ENCODE measurements at places on chromosomes 16 and 17.

GRCh38 chr17:43655693-43656255 is 5.9 kb downstream of the MEOX1 start:
- no peak for DNase-seq

GRCh38 chr17:62105357-62105756 is 40.3 kb upstream of the MED13 start:
- DNase-seq, result no peak

GRCh38 chr17:45428050-45428617 is 4.5 kb downstream of the ARHGAP27 start:
- no peak for DNase-seq

DNA sequence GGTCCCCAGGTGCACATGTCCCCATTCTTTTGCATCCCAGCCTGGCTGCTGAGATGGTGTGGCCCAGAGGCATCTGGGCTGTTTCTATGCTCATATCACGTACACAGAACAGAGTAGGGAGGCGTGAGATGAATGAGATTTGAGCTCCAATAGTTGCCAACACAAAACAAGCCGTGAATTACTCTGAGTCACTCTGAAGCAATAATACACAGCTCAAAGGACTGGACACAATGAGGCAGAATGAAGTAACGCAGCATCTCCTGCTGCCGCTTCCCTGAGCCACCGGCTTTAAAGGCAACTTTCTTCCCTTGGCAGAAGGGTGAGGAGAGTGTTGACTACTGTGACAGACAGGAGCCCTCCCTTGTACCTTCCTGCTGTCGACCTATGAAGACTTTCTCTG is 33.9 kb upstream of the CLEC18B start:
- DNase-seq, result no peak

- no peak for DNase-seq
Observed at GRCh38 chr16:55018881-55019280, 88.2 kb downstream of the IRX5 start.

DNA sequence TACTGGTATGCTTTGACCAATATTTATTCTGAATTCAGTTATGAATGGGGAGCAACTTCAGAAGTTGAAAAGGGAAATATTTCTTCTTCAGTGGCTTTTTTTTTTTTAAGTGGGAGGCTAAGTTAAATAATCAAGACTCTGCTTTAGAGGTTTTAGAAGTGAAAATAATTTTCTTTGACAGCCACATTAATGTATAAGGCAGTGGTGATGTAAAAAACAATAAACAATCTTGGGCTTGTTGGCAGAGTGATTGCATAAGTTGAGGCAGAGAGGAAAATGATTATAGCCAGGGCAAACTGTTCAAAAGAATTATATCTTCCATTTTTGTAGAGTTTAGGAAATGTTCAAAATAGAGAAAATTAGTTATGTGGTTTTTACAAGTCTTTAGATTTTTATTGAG is 5.4 kb upstream of the KRT12 start:
- DNase-seq, result no peak

DNA sequence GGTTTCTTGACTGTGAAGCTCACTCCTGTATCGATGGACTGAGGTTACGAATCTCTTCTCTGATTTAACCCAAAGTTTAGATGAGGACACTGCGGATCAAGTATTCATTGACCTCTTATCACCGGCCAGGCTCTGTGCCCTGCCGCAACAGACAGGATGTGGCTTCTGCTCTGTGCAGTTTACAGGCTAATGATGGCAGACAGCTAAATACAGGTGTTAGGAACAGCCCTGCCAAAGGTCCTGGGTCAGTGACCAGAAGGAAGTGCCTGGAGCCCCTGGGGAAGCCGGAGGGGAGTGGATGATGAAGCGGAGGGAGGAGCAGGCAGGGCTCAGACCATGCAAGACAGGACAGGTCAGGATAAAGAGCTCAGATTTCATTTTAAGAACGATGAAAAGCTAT is 44.4 kb downstream of the HAPSTR1 start:
- no peak for DNase-seq

GRCh38 chr17:75625813-75626486 is 7.3 kb upstream of the SMIM5 start:
- DNase-seq, result no peak

DNA sequence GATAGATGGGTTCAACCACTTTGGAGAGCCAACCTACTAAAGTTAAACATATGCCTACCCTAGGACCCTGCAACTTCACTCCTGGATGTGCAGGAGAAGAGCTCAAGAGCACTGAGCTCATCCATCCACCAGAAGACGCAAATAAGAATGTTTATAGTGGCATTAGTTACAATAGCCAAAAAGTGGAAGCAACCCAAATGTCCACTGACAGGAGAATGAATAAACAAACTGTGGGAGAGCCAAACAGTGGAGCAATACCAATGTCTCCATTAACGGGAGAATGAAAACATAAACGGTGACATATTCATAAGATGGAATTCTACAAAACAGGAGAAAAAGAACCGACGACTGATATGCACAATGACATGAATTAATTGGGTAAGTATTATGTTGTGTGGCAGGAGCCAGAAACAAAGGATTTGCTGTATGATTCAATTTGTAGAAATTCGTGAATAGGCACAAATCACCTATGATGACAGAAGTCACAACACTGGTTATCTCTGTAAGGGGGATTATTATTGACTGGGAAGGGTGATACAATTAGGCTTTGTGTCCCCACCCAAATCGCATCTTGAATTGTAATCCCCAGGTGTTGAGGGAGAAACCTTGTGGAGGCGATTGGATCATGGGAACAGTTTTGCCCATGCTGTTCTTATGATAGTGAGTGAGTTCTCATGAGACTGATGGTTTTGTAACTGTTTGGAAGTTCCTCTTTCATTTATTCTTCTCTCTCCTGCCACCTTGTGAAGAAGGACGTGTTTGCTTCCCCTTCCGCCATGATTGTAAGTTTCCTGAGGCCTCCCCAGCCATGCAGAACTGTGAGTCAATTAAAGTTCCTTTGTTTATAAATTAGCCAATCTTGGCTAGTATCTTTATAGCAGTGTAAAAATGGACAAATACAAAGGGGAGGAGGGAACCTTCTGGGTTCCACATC is 57.9 kb upstream of the PLCG2 start:
- DNase-seq, result no peak

GRCh38 chr17:3727041-3727440 is 3.3 kb downstream of the HASPIN start:
- no peak for DNase-seq

GRCh38 chr17:31269036-31269577 is 27.9 kb downstream of the OMG start:
- DNase-seq, result no peak

- no peak for DNase-seq
Observed at GRCh38 chr16:75401691-75402090, 31.6 kb downstream of the CFDP1 start.

DNA sequence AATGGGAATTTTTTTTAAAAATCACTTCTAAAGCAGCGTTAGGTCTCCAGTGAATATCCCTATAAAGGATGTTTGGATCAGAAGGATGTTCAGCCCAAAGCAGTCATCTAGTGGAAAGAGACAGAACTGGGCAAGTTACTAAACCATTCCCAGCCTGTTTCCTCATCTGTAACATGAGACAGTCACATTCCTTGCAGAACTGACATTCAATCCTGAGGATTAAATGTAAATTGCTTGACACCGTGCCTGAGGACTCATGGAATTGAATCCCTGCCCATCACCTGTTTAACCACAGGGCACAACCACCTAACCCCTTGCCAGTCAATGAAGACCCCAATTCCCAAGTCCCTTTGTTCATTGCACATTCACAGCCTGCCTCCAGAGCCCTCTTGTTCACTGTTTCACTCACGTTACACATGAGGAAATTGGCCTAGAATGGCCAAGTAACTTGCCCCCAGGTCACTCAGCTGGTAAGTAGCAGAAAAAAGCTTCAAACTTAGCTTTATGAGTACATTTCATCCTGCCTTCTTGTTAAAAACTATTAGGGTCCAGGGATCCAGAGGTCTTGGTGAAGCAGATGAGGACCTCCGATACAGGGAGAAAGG is 1.4 kb downstream of the CMTM2 start:
- DNase-seq, result peak; percentile 61

GRCh38 chr17:82031303-82031884 is at the start of gene RAC3:
TSS of gene RAC3 (plus strand) at chr17:82031678. CDS start at chr17:82031762, 84 bp downstream.
- DNase-seq, result no peak

DNA sequence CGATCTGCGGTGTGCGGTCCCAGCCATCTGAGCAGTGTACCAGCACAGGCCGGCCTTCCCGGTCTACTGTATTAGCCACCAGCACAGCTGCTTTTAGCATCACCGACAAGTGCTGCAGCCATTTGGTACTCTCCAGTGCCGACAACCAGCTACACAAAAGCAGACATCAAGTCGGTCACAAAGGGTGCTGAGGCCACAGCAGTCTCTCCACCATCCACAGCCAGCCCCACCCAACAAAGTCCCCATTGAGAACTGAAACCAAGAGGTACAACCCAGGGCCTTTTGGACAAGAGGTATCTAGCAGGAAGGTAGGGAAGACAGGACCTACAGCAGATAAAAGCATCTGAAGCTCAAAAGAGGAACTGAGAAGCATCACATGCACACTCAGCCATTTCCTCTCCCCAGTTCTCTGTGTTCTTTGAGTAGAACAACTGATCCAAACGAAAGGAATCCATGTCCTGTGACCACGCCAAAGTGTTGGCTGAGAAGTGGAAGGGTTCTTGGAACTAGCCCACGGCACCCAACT is 9.5 kb downstream of the MTMR4 start:
- DNase-seq, result no peak

All from kidney epithelial cell (primary cell).